ENCODE measurements at places on chromosomes 5 and 9.

DNA sequence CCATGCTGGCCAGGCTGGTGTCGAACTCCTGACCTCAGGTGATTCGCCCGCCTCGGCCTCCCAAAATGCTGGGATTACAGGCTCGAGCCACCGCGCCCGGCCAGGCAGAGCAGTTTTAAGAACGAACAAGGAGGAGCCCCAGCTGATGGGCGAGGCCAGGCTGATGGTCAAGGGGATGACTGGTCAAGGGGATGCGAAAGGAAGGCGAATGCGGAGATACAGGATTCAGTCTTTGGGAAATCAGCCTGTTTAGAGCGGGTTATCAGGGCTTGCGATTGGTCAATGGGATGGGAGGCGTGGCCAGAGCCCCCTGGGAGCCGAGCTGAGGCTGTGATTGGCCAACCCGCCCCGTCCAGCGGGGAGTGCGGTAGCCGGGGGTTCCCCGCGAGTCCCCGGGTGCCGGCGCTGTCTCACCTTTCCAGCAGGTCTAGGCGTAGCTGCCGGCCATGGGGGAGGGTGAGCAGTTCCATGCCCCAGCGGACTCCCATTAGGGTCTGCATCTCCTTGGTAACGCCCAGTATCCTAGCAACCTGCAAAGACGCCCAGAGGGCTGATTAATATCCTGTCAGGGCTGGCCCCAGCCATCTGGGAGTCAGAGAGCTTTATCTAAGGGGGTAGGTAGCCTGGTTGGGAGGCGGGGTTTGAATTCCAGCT, 7.5 kb upstream of the TOR2A start:
- DNase-seq = no peak

DNA sequence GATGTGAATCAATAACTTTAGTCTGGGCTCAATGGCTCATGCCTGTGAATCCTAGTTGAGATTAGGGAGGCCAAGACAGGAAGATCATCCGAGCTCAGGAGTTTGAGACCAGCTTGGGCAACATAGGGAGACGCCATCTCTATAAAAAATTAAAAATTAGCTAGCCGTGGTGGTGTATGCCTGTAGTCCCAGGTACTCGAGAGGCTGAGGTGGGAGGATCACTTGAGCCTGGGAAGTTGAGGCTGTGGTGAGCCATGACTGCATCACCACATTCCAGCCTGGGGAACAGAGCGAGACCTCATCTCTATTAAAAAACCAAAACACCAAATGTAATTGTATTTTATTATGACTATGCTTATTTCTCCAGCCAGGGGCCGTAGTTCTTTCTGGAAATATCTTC, 69.6 kb upstream of the NR5A1 start:
- no peak for DNase-seq

DNA sequence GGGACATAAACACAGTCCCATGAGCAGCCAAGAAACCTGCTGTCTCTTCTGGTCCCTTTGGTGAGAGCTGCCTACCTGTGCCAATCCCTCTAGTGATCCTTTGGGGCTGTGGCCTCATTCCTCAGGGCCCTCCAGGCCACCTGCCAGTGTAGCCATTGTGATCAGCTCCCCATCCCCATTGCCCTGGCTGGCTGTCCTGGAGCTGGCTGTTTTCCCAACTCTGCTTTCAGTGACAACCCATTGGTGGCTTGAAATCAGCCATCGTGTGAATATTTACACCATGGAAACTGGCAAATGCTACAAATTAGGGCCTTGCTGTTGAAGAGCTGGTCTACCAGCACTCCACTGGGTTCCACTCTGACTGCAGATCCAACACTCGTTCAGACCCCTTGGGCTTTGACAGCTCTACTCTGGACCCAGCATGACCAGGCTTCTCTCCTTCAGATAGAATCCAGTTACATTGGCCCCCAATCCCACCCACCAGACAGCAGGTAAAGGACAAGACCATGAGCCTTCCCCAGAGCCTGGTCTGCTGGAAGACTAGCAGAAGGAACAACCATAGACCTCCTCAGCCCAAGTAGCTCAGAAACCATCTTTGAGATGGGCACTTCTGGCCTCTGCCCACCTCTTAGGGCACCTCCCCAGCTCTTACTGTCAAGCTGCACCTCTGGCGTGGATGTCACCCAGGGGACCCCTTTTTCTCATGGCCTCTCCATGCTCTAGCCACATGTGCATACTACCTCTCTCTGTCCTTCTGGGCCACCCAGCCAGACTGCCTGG, 69.2 kb upstream of the NEK6 start:
- no peak for DNase-seq

DNA sequence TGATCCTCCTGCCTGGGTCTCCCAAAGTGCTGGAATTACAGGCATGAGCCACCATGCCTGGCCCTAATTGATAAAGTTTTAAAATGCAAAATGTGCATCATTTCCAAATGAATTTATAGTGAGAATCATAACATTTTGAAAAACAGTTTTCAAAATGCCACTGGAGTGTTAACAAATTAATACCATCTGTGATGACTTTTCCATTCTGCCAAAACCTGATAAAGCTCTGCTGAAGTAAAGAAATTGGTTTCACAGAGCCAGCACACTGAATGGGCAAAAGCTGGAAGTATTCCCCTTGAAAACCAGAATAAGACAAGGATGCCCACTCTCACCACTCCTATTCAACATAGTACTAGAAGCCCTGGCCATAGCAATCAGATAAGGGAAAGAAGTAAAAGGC, 89.6 kb downstream of the MUSK start:
- no peak for DNase-seq

DNA sequence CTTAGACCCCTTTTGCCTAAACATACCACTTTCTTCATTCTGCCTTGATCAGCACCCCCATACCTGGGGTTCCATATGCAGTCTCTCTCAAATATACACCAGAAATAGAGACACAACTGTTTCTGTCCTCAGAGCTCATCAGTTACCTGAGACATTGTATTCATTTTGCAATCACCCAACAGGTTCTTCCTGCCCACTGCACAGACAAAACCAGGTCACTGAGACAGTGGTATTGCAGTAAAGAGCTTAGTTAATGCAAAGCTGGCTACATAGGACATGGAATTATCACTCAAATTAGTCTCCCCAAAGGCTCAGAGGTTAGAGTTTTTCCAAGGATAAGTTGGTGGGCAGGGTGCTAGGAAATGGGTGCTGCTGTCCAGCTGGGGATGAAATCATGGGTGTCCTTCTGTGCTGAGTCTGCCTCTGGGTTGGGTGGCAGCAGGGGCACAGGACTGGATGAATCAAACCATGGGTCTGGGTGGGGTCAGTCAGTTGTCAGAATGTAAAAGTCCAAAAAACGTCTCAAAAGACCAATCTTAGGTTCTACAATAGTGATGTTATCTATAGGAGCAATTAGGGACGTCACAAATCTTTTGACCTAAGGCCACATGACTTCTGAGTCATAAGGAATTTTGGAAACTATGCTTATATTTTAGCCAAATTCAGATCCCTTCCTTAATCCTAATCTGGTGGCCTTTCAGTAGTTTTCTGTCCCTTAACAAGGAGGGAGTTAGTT, 41.0 kb downstream of the KCNV2 start:
- no peak for DNase-seq

DNA sequence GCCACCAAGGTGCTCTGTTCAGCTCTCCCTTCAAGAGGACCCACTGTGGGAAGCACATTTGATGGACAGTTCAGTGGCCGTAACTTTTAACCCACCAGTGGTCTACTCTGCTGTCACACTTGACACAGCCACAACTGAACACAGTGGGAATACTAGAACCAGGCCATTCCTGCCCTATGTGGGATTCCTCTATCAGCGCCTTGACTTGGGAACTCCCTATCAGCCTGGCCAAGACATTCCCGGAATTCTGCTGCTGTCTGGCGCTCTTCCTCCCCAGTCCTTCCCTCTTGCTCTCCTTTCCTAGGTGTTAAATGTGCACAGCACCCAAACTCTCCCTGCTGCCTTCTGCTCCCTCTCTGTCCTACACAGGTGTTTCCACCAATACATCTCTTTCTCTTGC, 23.1 kb upstream of the SH3PXD2B start:
- DNase-seq = no peak

DNA sequence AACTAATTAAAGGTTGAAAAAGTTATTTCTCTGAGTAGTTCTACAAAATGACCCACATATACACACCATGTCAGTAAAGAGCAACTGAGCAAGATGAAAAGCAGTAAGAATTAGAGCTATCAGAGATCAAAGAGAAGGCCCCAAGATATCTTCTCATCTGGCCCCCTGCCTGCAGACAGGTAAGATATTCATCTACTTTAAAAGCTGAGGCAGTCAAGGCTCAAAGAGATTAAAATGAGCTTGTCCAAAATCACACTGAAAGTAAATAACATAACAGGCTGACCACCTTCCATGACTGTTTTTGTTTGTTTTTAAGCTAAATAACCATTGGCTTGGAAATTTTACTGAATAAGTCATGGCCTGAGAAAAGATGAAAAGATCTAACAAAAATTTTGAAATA, 266.2 kb downstream of the FBXL17 start:
- DNase-seq = no peak

GRCh38 chr5:153816870-153817269, 221.8 kb downstream of the FAM114A2 start:
- no peak for DNase-seq

DNA sequence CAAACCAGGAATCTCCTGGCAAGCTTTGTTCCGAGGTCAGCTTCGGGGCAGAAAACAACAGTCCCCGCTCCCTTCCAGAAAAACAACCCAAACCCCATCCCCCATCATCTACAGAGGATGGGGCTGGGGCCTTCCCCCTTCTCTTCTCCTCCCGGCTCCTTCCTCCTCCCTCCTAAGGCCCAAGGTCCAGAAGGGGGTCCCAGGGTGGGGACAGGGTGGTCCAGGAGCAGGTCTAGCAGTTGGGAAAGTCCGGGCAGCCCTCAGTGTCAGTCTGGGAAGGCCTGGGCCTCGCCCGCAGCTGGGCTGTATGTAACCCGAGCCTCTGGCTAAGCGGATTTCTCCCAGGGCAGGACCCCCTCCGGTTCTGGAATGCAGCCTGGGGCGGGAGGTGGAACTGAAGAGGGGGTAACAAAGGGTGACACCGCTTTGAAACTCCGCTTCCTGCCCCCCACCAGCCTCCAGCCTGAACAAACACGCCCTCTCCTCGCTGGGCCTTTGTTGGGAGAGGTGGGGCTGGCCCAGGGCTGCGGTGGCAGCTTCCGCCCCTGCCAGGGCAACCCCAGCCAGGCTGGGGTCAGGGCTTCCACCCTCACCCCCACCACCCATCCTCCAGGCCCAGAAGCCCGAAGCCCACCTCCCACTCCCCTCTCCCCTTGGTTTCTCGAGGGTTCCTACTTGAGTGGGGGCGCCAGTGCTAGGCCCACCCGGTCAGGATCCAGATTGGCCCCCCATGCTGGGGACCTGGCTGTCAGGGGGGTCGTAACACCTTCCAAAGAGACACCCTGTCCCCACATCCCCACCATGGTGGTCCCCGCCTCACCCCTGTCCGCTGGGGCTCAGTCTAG, 63.5 kb downstream of the C9orf50 start:
- no peak for DNase-seq

- no peak for DNase-seq
Observed at GRCh38 chr9:87199278-87199677, 252.0 kb upstream of the GAS1 start.

DNA sequence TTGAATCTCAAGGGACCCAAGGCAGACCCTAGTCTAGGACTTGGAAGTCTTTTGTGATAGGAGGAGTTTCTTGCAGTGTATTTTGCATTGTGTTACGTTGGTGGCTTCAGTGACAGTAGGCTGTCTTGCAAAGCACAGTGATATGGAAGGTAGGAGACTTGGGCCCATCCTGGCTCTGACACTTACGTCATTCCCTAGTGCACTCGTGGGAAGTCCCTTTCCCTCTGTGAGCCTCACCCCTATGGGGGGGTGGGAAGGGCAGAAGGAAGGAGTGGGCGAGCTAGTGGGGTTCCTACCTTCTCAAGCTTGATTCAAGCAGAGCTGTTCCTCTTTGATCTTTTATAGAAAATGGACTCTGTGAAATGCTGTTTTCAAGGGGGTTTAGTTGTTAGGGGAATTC, 9.2 kb upstream of the TEX53 start:
- DNase-seq = no peak

- DNase-seq = no peak
Observed at GRCh38 chr5:6446626-6447309, 1.9 kb upstream of the UBE2QL1 start.

GRCh38 chr5:72402959-72403628, 82.9 kb downstream of the PTCD2 start:
- DNase-seq = no peak

DNA sequence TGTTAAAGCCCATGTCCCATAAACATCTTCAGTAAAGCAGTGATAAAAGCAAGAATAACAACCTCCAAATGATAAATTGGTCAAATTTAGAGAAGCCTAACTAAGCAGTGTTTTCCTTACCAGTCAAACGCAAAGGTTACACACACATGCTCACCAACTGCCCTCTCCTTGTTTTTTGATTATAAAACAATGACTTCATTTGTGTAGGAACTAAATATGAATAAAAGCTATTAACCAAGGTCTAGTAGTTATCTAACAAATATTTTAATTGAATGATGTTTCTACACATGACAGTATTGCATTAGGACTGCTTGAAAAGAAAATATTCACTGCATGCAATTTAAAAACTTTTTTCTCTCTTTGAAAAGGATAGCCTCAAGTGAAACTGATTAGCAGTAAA, 36.7 kb downstream of the PCA3 start:
- DNase-seq = no peak

DNA sequence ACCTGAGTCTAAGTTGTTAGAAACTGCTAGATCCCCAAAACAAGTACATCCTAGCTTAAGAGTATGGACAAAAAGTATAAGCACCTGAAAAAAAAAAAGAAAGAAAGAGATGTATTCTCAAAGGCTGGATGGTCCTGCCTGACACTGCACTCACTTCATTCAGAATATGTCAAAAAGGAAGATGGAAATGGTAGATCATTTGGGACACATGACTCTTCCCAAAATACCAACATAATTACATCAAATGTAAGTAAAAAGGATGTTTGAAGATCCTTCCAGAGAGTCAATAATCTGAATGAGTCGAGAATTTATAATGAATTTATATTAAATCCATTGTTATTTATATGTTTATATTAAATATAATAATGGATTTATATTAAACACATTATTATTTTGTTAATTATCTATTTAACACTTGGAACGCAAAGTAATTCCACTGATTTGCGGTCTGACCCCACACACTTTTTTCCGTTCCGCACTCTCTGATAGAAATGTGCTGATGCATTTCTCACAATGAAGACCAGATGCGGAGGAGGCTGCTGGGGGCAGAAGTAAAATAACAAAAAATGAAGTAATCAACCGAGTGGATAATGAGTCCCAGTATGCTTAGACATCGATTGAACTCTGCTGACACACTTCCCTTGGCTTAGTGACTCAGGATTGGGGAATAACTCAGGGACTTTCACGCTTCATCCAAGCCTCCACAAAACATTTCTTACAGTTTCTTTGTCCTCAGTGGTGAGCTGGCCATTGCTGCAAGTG, 201.2 kb downstream of the ADAMTS12 start:
- no peak for DNase-seq

- no peak for DNase-seq
Observed at GRCh38 chr5:171055875-171056454, 194.1 kb downstream of the RANBP17 start.

- no peak for DNase-seq
Observed at GRCh38 chr5:146068977-146069779, 36.2 kb downstream of the PLAC8L1 start.

- no peak for DNase-seq
Observed at GRCh38 chr5:6830643-6831239, 117.5 kb downstream of the TENT4A start.

GRCh38 chr9:134413890-134414623, 87.8 kb downstream of the RXRA start:
- no peak for DNase-seq

Data from spleen (tissue), 13 donors.